Cardiac muscle cell (in vitro differentiated cells and primary cell): ENCODE measurements at places on chromosomes 6 and 20.
A peak's percentile ranks its signal among the peaks of the same experiment; 100 is the strongest.

DNA sequence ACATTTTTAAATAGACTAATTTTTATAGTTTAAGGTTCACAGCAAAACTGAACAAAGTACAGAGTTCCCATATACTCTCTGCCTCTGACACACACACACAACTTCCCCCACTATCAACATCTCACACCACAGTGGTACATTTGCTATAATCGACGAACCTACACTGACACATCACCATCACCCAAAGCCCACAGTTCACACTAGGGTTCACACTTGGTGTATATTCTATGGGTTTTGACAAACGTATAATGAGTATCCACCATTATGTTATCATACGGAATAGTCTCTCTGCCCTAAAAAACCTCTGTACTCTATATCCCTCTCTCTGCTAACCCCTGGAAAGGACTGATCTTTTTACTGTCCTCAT, 15.6 kb downstream of the TMEM30A start:
- no peak for DNase-seq

DNA sequence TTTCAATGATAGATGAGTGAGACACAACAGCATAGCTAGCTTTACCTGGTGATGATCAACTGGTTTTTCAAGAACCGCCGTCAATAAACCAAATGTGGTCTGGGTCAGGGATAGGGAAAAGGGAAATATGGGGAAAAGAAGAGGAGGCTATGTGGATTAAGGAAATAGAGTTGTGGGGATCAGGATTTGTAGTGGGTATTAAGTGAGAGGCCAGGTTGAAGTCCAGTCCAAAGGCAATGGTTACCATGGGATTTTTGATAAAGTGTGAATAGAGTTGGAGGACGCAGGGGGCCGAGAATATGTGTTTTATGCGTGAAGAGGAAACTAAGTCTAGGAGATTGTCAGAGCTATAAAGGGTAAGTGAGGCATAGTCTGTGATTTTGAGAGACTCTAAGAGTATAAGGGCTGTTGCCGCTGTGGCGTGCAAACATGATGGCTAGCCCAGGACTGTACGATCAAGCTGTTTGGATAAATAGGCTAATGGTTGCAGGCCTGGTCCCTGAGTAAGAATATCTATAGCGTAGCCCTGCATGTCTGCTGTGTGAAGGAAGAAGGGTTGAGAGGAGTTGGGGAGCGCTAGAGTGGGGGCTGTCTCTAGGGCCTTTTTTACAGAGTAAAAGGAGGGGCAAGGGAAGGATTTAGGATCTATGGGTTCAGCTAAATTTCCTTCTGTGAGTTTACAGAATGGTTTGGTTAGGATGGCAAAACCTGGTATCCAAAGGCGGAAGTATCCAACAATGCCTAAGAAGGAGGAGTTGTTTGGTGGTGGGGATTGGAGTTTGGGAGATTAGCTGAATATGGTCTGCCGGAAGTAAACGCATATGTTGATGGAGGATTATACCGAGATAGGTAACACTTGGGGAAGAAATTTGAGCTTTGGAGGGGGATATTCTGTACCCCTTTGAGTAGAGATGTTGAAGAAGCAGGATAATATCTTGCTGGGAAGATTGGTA, 749.7 kb upstream of the ADGRB3 start:
- no peak for DNase-seq

GRCh38 chr6:130529569-130530149, 163.8 kb downstream of the TMEM200A start:
- DNase-seq, result no peak

DNA sequence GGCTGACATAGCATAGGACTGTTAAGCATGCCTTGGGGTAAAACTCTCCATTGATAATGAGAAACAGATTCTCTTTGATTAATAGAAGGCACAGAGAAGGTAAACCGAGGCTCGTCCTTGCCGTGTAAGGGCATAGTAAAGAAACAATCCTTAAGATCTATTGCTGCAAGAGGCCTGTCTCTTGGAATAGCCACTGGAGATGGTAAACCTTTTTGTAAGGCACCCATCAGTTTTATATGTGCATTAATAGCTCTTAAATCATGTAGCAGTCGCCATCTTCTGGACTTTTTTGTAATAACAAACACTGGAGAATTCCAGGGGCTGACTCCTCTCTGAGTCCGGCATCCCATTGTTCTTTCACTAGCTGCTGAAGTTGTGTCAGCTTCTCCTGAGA, 8.4 kb upstream of the ABHD12 start:
- DNase-seq, result peak; percentile 82

DNA sequence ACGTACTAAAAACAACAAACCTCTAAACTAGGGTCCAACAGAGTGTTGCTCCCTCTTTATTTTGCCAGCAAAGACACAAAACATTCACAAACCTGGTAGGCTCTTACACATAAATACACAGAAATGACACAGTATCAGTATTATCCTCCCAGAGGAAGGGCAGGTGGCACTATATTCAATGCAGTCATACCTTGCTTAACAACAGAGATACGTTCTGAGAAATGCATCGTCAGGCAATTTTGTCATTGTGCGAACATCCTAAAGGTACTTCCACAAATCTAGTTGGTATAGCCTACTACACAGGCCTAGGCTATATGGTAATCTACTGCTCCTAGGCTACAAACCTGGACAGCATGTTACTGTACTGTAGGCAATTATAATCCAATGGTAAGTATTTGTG, 9.6 kb downstream of the ZBTB2 start:
- DNase-seq, result no peak

DNA sequence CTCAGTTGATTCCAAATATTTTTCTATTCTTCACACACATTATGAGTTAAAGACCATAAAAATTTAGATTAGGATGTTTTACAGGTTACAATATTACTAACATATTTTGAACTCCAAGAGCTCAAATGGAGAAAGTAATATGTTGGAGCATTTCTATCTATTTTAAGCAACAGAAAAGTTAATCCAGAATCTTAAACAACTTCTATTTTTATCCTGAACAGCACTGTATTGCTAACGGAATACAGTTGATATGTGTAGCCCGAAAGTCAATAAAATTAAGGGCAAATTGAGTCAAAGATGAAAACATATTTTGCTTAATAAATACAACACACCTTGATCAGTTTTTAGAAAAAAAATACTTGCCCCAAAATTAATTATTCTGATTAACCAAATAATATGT, 97.4 kb downstream of the ME1 start:
- DNase-seq, result no peak

DNA sequence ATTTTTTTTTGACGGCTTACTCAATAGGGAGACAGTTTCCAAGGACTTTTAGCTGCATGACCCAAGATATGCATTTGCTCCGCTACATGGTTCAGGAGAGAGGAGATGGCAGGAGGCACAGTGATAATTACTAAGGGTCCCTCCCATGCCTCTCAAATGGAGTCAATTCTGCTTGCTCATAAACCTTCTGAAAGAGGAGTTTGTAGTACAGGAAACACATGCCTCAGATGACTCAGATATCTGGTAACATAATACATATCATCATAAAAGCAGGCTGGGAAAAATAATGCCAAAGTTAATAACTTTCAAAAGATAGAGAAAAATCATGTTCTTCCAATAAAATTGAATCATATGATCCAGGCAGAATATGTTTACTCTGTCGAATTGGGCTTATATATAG, 97.6 kb upstream of the DEFB112 start:
- no peak for DNase-seq

GRCh38 chr20:43953919-43954592, 39.4 kb downstream of the TOX2 start:
- DNase-seq, result no peak

DNA sequence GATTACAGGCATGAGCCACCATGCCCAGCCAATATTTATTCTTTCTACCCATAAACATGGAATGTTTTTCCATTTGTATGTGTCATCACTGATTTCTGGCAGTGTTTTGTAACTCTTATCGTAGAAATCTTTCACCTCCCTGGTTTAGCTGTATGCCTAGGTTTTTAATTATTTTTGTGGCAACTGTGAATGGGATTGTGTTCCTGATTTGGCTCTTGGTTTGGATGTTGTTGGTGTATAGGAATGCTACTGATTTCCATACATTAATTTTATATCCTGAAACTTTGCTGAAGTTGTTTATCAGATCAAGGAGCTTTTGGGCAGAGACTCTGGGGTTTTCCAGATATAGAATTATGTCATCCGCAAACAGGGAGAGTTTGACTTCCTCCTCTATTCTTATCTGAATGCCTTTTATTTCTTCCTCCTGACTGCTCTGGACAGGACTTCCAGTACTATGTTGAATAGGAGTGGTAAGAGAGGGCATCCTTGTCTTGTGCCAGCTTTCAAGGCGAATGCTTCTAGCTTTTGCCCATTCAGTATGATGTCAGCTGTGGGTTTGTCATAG, 198.6 kb downstream of the ZDHHC14 start:
- DNase-seq, result no peak
